ENCODE measurements at places on chromosomes 1 and 21.

- no peak for DNase-seq
These were observed 1.4 kb upstream of the DENND2C start for GRCh38 chr1:114671011-114671938.

GRCh38 chr1:51499694-51500093 lies 19.4 kb downstream of the EPS15 start:
- DNase-seq, result no peak

DNA sequence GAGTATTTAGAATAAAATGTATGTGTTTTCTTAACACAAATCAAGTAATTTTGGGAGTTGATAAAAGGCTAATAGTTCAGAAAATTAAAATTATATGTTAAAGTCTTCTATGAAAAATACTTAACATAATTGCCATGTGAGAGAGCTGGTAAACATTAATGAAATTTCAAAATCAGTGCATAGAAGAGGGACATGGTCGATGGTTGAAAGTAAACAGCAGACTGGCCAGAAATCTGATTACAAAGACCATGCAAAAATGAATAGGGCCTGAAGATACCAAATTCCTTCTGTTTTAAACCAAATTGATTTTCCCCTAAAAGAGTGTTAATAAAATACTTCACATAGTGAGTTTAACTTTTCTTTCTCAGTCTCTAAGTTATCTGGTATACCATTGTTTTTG lies 128.3 kb downstream of the GABPA start:
- no peak for DNase-seq

DNA sequence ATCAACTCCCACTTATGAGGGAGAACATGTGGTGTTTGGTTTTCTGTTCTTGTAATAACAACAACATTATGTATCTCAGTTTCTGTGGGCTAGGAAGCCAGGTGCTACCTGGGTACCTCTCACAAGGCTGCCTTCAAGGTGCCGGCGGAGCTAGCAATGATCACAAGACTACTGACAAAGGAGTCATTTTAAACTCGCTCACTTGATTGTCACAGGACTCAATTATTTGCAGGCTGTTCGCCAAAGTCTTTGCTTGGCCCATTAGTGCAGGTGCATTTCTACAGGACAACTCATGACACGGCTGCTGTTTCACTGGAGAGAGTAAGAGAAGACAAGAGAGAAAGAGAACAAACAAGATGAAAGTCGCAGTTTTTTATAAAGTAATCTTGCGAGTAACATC lies 1237.4 kb upstream of the TMPRSS15 start:
- no peak for DNase-seq

DNA sequence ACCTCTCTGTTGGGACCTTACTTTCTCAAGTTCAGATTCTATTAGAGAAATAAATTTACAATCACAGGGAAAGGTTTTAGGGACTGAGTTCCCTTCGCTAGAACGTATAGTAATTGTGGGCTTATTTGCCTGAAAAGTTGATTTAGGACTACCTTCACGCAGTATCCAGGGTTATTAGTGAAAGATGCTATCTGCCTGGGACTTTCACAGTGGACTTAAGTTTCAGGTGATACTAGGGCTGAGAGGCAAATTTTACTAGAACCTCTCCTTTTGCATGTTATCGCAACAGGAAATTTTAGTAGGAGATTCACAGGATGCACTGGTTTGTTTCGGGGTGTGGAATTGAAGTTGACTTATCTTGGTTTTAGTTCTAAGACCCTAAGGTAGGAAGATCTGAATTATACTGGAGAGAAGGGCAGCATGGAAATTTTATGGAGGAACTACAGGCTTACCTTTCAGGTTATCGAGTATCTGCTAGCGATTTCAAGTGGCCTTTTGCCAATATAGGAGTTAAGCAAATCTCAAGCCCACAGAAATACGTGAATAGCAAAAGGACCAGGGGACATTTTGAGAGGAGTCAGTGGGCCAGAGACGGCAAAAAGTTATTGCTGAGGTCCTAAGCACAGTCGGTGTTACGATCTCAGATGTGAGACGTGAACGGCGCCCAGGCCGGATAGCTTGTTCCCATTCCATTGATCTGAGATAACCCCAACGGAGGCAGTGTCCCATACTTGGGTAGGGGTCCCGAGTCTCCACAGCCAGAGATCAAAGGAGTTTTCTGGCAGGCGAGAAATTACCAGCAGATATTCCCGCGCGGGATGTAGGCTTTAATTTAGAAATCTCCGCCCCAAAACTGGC lies 723 bp upstream of the GNAI3 start:
- no peak for DNase-seq

DNA sequence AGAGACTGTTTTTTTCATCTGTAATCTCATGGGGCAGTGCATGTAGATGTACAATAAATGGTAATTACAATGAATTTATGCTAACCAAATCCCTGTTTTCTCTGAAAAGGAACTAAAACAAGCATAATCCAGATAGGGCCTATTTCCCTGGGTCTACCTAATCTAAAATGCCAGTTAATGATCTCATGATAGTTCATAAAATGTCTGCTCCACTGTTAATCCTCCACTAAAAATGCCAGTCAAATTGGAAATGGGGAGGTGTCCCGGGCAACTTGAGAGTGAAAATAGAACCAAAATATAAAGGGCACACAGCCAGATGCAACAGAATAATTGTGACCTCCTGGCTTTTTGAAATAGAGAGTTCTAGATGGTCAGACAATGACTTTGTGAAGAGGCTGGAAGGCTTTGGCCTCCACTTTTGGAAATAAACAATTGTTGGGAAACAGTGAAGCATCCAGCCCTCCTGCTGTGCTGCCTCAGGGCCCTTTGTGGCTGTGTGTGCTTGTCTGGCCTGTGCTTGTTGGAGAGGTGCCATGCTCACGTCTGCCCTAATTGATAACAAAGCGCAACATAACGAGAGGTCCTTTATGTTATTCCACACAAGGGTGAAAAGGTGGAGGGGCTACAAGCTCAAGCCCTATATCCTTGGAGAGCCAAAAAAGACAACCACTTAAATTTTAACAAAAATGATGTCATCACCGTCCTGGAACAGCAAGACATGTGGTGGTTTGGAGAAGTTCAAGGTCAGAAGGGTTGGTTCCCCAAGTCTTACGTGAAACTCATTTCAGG lies 97.7 kb downstream of the ATP5PO start:
- no peak for DNase-seq

DNA sequence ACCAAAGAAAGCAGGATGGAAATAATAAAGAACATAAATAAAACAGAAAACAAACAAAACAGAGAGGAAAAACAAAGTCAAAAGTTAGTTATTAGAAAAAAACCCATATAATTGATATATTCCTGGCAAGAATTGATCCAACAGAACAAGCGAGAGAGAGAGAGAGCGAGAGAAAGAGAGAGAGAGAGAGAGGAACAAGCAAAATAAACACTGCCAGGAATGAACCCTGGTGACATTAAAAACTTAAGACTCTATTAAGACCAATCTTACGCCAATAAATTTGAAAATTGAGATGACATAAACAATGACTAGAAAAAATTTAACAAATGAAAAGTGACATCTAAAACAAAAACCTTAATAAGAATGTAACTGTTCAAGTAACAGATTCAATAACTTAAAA lies 64.1 kb downstream of the COP1 start:
- DNase-seq, result no peak

DNA sequence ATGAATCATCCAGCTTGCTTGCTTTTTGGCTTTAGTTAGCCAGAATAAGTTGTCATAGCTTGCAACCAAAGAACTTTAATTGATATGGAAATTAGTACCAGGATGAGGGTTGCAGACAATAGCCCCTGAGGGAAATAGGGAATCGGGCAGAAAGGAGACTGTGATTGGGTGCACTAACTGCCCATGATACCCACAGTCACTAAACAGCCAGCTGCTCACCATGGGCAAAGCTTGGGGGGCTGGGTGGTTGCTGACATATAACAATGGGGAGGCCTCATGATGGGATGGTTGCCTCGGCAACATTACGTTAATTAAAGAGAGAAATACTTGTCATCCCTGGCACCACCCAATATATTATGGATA lies 17.8 kb upstream of the PLA2G2E start:
- no peak for DNase-seq

DNA sequence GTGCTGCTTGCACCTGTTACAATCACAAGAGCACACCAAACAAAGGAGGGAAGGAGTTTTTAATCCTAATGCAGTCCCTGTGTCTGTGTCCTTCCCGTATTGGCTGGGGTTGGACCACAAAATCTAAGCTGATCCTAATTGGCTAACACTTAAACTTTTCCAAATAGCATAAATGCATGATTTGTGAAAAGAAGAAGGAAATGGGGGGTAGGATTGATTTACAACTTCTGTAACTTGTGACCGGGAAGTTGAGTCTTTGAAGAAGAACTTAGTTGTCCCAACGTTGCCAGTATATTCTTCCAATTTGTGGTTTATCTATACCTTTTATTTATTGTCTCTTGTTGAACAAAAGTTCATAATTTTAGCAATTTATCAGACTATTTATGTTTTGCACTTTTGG lies 11.8 kb upstream of the IPP start:
- no peak for DNase-seq

DNA sequence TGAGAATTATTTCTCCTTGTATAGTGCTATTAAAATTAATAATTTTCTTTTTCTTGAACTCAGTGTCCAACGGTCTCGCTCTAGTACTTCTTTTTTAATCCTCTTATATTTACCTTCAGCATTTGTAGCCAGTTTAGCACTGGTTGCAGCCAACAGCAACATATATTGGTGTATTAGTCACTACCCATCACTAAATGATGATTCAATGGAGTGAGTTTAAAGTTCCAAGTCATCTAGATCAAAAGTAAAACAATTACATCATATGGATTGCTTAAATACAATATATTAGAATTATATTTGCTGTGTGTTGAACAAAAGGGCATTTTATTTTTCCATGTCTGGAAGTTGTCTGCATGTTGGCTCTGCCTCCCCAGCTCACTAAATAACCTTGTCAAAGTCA lies 591.8 kb downstream of the ADGRL2 start:
- DNase-seq, result no peak

- DNase-seq, result no peak
These were observed 10.2 kb upstream of the CAMK2N1 start for GRCh38 chr1:20496241-20496661.

DNA sequence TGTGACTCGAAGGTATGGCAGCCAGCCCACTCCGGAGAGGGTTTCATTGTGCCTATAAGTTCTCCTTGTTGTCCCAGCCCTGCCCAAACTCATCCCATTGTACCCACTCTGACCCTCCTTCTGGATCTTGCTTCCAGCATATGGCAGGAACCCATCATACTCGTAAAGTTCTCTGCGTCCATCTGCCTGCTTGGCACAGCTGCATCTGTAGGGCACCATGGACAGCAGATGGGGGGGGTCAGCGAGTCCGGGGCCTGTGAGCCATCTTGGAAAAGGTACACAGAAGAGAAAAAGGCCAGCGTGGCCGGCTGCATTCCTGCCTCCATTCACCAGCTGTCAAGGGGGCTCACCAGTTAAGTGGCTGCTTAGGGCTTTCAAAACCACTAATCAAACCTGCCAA lies 94.9 kb upstream of the IGSF21 start:
- DNase-seq, result peak; percentile 12

DNA sequence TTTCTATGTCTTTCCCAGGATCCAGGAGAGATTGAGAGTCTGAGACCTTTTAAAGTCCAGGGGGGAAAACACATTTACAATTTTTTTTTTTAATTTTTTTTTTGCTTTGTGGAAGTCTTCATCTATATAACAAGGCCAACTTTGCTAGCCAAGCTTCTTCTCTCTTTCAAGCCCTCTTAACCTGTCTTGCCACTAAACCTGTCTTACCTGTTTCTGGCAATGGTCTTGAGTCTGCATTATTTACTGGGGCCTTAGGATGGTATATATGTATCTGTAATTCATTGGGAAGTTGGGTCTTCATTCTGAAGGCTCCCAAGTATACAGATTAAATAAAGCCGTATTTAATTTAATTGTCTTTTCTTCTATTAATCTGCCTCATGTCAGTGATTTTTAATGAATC lies 750.9 kb upstream of the B3GALT2 start:
- no peak for DNase-seq

DNA sequence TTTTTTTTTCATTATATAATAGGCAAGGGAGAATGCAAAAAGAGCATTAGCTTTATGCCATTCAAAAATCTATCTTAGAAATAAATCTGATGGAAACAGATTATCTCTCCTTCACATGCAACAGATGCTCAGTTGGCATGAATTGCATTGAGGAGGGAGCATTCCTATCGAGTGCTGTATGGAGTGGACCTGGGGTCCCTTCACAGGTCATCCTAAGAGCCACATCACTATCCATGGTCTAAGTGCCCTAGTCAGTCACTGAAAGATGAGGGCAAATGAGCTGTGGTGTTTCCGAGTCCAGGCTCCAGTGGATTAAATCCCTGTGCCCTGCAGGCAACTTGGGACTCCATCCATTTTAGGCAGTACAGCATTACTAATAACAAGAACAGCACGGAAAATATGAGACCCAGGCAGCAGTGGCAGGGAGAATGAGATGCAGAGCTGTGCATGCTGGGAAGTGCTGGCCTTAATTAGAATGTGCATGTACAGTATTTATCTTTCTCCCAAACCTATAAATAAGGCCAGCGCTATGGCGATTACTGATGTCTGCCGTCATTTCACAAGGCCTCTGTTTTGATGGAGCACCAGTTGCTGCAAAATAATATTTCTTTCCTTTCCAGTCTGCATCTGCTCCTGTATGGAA lies 512.3 kb upstream of the PLXNA2 start:
- DNase-seq, result no peak

- DNase-seq, result no peak
These were observed 72.6 kb downstream of the ATP6V1G3 start for GRCh38 chr1:198467907-198468306.

DNA sequence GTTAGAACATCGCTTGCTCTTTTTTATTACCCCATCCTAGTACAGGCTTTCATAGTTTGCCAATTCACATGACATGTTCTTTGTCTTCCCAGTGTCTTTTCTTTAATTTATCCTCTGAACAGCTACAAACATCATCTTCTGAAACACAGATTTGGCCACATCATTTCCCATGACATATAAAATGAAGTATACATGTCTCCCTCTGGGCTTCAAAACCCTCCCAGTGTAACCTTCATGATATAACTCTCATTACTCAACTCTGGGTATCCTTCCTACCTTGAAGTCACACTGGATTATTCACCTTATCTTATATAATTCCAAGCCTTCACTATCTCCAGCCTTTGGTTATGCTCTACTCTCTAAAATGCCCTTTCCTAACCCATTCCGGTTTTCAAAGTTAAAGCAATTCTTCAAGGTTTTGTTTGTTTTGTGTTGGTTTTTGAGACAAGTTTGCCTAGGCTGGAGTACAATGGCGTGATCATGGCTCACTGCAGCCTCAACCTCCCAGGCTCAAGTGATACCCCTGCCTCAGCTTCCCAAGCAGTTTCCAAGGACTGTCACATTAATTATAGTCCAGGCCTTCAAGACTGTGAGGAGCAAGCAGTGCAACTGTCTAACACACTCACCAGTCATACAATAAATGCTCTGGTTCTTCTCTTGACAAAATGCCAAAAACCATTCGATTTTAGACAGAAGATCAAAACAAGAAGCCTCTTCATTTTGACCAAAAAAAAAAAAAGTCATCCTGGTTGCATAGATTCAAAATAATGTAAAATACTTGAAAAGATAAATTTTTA lies 5.8 kb downstream of the RGS1 start:
- DNase-seq, result no peak

All from NCI-H2171 (cell line).